ENCODE measurements at places on chromosomes 3 and 15.
A peak's percentile ranks its signal among the peaks of the same experiment; 100 is the strongest.

- no peak for DNase-seq
Measured at GRCh38 chr3:146091397-146091796, 69.6 kb downstream of the PLOD2 start.

DNA sequence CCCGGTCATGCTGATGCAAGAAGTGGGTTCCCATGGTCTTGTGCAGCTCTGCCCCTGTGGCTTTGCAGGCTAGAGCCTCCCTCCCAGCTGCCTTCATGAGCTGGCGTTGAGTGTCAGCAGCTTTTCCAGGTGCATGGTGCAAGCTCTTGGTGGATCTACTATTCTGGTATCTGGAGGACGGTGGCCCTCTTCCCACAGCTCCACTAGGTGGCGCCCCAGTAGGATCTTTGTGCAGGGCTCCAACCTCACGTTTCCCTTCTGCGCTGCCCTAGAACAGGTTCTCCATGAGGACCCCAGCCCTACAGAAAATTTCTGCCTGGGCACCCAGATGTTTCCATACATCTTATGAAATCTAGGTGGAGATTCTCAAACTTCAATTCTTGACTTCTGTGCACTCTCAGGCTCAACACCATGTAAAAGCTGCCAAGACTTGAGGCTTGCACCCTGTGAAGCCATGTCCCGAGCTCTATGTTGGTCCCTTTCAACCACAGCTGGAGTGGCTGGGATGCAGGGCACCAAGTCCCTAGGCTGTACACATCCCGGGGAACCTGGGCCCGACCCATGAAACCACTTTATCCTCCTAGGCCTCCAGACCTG, 238.4 kb upstream of the MDFIC2 start:
- peak; percentile 71 for DNase-seq

GRCh38 chr3:140358686-140359085, 319.2 kb upstream of the TRIM42 start:
- no peak for DNase-seq

- DNase-seq: no peak
Measured at GRCh38 chr15:80447077-80447476, 42.9 kb downstream of the ARNT2 start.

GRCh38 chr3:66923969-66924368, 74.1 kb upstream of the KBTBD8 start:
- no peak for DNase-seq

DNA sequence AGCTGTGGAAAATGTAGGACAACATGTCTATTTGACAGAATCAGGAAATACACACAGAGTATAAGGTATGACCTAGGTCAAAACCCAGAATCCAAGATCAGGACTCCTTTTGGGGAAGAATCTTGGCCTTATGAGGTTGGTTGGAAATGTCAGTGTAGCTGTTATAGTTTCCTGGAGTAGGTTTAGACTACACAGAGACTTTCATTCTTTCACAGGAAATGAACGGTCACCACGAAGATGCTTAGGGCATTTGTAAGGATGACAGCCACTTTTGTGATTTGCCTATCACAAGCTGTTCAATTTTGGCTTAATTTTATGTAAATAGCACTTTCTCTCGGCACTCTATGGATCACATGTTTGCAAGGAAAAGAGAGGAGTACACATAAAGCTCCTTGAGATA, 18.6 kb upstream of the ZBTB20 start:
- DNase-seq: no peak

DNA sequence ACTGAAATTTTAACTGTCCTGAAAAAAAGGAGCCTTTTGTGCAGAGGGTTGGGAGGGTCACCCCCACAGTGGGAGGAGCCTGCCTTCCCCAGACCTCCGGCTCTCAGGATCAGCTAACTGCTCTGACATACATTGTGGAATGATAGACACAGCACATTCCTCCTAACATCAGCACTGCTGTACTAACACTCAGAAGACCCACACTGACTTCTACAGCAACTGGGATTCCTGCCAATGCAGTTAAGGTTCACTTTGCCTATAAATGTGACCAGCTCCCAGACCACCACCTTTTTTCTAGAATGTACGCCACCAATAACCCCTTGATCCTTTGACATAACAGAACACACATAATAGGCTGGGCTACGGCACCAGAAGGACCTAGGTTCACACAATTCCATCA, 3.2 kb downstream of the CPEB1 start:
- DNase-seq: no peak

DNA sequence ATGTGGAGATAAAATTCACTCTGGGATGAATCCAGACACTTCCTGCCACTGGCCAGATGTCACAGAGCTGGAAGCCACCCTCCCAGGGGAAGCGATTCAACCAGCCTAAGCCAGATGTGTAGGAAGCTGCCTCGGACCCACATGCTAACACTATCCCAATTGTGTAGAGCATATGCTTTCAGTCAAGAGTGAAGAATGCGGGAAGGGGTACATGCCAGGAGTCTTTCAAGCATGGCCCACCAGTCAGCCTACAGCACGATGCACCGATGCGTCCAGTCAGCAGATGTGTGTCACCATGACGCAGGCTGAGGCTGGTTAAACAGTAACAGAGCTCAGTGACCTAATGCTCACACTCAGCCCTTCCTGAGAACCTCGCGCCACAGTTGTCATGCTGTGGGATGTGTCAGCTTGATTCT, 38.8 kb upstream of the BNC1 start:
- DNase-seq: no peak

DNA sequence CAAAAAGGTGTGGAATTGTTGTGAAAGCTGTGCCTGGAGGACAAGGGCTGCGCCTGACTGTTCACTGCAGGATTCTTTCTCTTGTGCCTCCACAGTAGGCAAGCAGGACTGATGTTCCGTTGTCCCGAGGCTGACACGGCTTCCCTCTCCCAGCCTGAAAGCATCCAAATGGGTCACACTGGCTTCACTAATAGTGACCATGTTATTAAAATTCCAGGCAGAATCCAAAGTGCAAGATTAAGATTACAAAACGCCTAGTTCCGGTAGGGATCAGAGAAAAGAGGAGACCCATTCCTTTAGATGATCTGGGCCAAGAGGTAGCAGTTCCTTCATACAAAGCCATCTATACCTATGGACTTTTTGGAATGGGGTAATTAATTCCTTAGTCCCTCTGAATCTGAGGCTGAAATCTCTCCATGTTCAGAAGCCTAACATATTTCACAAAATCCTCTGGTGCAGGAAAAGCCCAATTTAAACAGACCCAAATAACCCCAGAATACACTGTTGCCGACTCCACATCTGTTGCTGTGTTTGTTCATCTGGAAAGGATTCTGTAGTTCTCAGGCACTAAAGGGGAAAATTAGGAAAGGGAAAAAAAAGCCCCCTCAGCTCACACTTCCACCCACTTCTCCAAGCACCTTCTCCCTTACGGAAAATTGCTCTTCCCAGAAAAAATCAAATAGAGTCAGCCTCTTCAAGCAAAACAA, 145.9 kb downstream of the RORA start:
- no peak for DNase-seq

GRCh38 chr15:77528968-77529319, 103.8 kb downstream of the LINGO1 start:
- no peak for DNase-seq

- DNase-seq: no peak
Measured at GRCh38 chr3:52153389-52154096, 680 bp downstream of the POC1A start.

- DNase-seq: no peak
Measured at GRCh38 chr3:42077785-42078184, 13.4 kb upstream of the TRAK1 start.

DNA sequence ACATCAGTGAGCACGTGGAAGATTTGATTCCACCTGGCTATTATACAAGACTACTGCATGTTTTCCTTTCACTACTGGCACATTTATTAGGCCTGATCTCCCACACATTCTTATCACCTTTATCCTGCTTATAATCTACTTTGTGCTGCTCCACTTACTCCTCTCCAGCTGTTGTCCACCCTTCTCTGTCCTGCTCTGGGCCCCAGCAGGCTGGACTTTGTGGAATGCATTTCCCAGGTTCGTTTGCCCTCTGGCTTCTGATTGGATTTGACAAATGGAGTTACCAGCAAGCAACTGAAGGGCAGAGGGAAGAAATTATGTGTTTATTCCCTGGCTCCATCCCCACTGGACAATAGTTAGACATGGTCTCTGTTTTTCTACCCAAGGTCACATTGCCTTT, 75.5 kb downstream of the DCLK3 start:
- DNase-seq: no peak

- no peak for DNase-seq
Measured at GRCh38 chr3:189771842-189772450, 140.8 kb downstream of the TP63 start.

GRCh38 chr3:39075910-39076309, 24.1 kb downstream of the WDR48 start:
- no peak for DNase-seq

DNA sequence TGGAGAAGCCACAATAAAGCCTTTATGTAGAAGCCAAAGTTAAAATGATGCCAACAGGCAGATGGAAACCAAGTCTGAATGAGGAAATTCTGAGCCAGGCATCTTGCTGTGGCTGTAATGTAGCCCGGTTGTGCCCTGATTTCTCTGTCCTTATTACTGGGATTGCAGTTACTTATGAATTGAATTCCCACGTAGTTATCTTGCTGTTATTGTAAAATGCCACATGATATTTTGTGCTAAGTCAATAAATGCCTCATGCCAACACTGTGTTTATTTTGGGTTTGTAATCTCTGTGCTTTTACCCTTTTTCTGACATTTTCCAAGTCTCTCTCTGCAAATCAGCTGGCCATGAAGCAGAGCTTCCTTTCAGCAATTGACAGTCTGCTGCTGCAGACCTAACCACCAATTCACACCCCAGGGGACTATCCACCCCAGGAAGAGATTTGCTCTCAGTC, 486.1 kb upstream of the GOLIM4 start:
- no peak for DNase-seq

GRCh38 chr15:42727750-42728381, 9.1 kb downstream of the CDAN1 start:
- no peak for DNase-seq

- DNase-seq: no peak
Measured at GRCh38 chr3:52771334-52771681, 568 bp upstream of the NEK4 start.

GRCh38 chr3:124621498-124621897, 108.8 kb upstream of the UMPS start:
- DNase-seq: no peak

GRCh38 chr3:31959951-31960792, 20.9 kb downstream of the OSBPL10 start:
- no peak for DNase-seq

DNA sequence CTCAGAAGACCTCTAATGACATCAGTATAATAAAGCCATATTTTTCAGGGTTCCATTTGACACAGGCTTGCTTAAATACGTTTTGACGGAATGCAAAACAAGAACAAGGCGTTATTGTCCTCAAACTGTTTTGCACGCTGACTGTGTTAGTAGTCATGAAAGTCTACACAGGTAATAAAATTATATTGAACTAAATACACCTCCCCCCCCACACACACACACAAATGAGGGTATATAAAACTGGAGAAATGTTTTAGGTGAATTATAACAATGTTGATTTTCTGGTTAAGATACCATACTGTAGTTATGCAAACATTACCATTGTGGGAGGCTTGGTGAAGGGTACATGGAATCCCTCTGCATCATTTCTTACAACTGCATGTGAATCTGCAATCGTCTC, 257.1 kb upstream of the ARRDC4 start:
- DNase-seq: no peak

DNA sequence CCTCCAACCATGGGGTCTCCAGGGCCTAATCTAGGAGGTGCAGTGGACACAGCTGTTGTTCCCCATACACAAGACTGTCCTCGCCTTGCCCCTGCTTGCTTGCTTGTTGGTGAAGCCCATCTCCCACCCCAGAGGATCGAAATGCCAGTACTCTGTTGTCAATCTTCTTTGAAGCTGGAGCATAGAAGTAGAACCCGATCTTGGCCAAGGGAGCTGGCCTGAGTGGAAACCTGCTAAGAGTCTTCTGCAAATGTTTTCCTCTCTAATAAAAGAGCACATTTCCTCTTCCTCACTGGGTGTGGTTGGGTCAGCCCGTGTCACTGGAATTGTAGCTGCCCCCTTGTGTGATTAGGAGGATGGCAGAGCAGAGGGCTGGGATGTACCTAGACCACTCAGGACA, 85.4 kb downstream of the HES1 start:
- no peak for DNase-seq

DNA sequence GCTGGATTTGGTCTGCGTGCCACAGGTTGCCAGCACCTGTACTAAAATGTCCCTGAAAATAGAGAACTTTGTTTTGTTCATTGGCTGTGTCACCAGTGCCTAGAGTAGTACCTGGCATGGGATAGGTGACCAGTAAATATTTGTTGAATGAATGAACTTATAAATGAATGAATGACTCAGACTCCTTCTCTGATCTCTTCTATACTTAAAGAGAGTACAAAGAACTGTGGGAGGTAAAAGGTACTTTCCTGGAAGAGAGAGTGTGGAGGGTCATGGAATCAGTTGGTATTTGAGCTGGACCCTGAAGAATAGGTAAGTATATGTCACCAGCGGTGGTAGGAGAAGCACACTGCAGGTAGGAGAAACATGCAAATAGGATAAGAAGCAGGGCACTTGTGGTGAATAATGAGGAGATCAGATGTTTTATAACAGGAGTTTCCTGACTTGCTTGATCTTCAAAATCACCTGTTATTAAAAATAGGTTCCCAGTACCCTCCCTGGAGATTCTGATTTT, 149.4 kb downstream of the LPP start:
- no peak for DNase-seq

- DNase-seq: no peak
Measured at GRCh38 chr3:174156200-174156599, 702.9 kb upstream of the NAALADL2 start.

GRCh38 chr3:117565777-117566176, 856.2 kb downstream of the TUSC7 start:
- DNase-seq: no peak

GRCh38 chr15:70855764-70856163, 1.8 kb upstream of the LARP6 start:
- DNase-seq: no peak

DNA sequence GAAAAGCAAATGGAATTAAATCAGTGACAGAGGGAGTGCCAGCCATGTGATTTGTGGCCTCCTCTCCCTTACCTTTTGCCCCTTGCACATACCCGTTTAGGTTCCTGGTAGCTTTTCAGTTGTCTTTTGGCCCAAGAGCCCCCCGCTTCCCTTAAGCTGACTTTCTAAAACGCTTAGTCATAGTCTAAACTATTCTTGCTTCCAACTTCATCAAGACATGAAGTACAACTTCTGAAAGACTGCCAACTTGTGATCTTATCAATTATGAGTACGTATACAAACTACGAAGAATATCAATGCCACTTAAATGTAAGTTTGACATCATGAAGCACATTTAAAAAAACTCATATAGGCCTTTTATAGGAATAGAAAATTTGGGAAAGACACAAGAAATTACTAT, 61.9 kb downstream of the EIF3J start:
- no peak for DNase-seq

GRCh38 chr3:98962189-98962930, 60.9 kb upstream of the DCBLD2 start:
- no peak for DNase-seq
